ENCODE measurements at places on chromosomes 3 and 15. TPM values are rescaled to one million over a fixed set of nuclear protein-coding genes. Genes with fewer than 3 reads are reported as not detected.

Gene CAV3
- total RNA-seq = not detected

Gene CRELD1
- total RNA-seq = 20.5 TPM

Gene GPR176
- total RNA-seq = 35.4 TPM

Gene OSTN
- total RNA-seq = not detected

Gene PLSCR2
- not detected for total RNA-seq

Gene TM4SF1
- 304 TPM for total RNA-seq

DNA sequence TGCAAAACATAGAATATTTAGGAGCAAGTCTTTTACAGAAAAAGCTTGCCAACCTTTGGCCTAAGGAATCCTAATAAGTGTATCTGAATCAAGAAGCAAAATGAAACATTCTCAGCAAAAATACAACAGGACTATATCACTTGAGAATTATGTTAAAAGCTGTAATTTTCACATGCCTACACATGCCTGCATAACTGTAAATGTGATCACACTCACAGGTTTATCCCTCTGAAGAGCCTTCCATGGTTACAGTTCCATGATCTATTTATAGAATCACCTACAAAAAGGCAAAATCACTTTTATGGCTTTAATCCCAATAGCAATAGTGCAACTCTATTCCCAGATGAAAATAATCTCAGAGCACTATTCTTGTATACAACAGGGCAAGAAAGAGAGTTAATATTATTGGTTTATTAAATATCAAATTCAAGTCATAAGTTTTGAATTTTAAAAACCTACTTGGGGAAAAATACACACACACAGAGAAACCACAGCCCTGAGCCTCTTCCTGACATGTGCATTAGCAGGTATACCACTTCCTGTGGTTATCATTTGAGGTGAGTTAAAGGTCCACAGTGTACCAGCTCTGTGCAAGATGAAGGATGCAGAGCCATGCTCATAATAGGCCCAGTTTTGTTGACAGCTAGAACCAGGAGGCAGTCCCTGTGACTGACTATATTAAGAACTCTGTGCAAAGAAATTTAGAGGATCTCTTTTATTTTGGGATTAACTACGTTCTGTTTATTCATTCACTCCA lies 252.5 kb upstream of the TGFBR2 start:
- no peak for DNase-seq

DNA sequence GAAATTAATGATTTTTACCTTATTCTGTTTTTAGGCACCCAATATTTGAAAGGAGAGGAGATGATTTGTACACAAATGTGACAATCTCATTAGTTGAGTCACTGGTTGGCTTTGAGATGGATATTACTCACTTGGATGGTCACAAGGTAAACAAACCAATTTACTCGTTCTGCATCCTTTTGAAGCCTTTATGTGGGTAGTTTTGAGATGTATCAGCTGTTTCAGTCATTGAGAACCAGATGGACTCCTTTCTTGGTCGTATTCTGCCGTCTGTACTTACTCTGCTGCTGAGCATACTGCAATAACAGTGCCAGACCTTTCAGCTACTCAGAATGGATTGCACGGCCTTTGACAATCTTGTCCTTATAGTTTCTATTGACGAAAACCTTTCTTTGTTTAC lies 13.3 kb downstream of the DNAJB11 start:
- DNase-seq = no peak

DNA sequence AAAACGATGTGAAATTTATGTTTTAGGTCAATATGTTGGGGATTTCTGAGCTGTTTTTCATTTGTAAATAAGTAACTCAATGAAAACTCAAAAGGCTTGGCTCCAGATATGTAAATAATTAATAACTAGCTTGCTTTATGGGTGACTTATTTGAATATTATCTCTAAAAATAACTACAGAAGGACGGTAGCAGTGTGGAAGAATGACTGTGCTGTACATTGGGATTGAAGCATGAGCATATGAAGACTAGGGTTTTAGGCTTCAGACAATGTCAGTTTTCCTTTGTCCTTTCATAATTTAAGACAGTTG lies 343.9 kb downstream of the GRM7 start:
- DNase-seq = peak; percentile 62

GRCh38 chr15:80777826-80778620 lies 1.1 kb upstream of the CEMIP start:
- no peak for DNase-seq

GRCh38 chr15:78906316-78906620 lies 33.6 kb downstream of the MORF4L1 start:
- peak; percentile 76 for DNase-seq

DNA sequence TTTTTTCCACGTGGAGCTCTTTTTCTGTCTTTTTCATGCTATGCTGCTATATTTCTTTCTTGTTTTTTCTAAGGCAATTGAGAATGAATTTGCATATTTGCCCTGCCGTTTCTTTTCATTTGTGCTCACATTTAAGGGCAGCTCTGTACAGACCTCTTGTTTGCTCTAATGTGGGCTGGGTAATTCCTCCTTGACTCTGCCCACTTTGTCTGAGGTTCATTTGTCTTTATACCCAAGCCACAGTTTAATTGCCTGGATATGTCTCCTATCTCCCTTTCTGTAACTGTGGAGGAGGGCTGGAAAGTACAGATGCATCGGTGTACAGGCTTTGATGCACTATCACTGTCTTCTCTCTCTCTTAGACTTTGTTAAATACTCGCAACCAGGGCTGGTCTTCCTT lies 195.9 kb downstream of the EPHB1 start:
- no peak for DNase-seq

DNA sequence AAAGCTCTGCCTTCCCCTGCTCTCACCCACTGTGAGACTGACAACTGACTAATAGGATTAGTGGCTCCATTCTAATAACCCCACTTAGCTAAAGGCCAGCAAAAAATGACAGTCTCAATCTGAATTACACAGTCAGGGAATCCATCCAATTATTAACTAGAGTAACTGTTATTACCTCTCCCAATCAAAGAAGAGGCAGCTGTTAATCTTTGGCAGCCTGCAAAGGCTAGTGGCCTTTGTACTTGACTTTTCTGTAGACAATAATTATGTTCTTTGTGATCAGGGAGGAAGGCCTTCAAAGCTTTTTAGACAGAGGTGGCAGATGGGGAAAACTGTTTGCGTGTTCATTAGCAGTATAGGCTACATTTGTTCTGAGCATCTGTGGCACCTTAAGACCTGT lies 177.7 kb downstream of the ISL2 start:
- DNase-seq = no peak

DNA sequence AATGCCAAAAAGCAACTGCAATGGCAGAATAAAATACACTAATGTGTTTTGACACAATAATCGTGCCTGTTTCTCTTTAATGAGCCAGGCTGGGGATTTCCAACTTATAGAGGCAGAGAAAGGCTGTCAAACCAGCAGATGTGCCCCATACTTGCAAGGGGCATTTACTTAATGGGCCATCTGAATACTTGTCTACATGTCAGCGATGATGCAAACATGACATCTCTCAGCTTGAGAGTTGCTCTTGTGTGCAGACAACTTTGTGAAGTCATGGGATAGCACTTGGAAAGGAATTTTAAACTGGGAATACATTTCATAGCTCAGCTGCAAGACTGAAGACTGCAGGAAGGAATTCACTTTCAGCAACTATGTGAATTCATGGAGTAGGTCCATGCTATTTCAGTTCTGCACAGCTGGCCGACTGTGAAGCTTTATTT lies 127.4 kb upstream of the ADAMTS9 start:
- peak; percentile 41 for DNase-seq
